ENCODE measurements at places on chromosomes 3 and 15.

GRCh38 chr3:171212648-171213047, 186.1 kb upstream of the SLC2A2 start:
- DNase-seq = no peak

- no peak for DNase-seq
Measured at GRCh38 chr3:37279236-37279635, 104.9 kb upstream of the LRRFIP2 start.

GRCh38 chr15:71082803-71083202, 32.5 kb upstream of the THSD4 start:
- no peak for DNase-seq

- DNase-seq = no peak
Measured at GRCh38 chr3:54257125-54257720, 134.9 kb downstream of the CACNA2D3 start.

- DNase-seq = no peak
Measured at GRCh38 chr3:25144430-25144829, 283.6 kb upstream of the RARB start.
